Airway epithelial cell (primary cell): ENCODE measurements at places on chromosomes 3 and 15. TPM values are rescaled to one million over a fixed set of nuclear protein-coding genes. Genes with fewer than 3 reads are reported as not detected.

The SLC41A3 gene
- 24.4 and 32.1 TPM in 2 replicates for total RNA-seq

The CYP1A1 gene
- total RNA-seq = 8.0 and 10.3 TPM in 2 replicates

The HTR3D gene
- not detected in 2 replicates for total RNA-seq

The MORC1 gene
- total RNA-seq = not detected in 2 replicates

The NPTN gene
- 111 TPM in 2 replicates for total RNA-seq

The EFCC1 gene
- total RNA-seq = not detected in 2 replicates

The GRAMD2A gene
- 7.3 and 10.2 TPM in 2 replicates for total RNA-seq

The GOLGA8S gene
- total RNA-seq = not detected in 2 replicates

The DNAH12 gene
- not detected in 2 replicates for total RNA-seq

The RAD51 gene
- 10.8 and 13.8 TPM in 2 replicates for total RNA-seq

The MED12L gene
- total RNA-seq = 0.05 and 0.07 TPM in 2 replicates

The ADIPOQ gene
- not detected in 2 replicates for total RNA-seq

The MAGEL2 gene
- total RNA-seq = not detected in 2 replicates

The TMEM207 gene
- total RNA-seq = not detected in 2 replicates

The ZIC1 gene
- total RNA-seq = not detected in 2 replicates

The MAP1A gene
- 0.51 and 0.99 TPM in 2 replicates for total RNA-seq

The STRIT1 gene
- not detected in 2 replicates for total RNA-seq

The USP50 gene
- total RNA-seq = not detected in 2 replicates

The CD200 gene
- total RNA-seq = not detected in 2 replicates

The CLDN11 gene
- total RNA-seq = 2.8 and 3.0 TPM in 2 replicates

The ASTE1 gene
- 2.5 and 3.7 TPM in 2 replicates for total RNA-seq

The GUCA1C gene
- total RNA-seq = not detected in 2 replicates

The U2SURP gene
- total RNA-seq = 48.9 and 53.2 TPM in 2 replicates

The FBXL2 gene
- total RNA-seq = 10.0 and 11.6 TPM in 2 replicates

The MYZAP gene
- total RNA-seq = 3.5 and 5.1 TPM in 2 replicates

The KNL1 gene
- 12.6 and 20.0 TPM in 2 replicates for total RNA-seq

The DUOXA1 gene
- 52.8 and 62.8 TPM in 2 replicates for total RNA-seq

The ZNF662 gene
- 0.09 and 0.35 TPM in 2 replicates for total RNA-seq

The MAGI1 gene
- total RNA-seq = 4.3 and 6.4 TPM in 2 replicates
